ENCODE measurements at places on chromosomes 11 and 22.

GRCh38 chr22:36510966-36511881 is 4.4 kb upstream of the FOXRED2 start:
- DNase-seq: peak; percentile 84

- peak; percentile 47 for DNase-seq
These were observed 563 bp upstream of the PPIL2 start for GRCh38 chr22:21665047-21665851.

DNA sequence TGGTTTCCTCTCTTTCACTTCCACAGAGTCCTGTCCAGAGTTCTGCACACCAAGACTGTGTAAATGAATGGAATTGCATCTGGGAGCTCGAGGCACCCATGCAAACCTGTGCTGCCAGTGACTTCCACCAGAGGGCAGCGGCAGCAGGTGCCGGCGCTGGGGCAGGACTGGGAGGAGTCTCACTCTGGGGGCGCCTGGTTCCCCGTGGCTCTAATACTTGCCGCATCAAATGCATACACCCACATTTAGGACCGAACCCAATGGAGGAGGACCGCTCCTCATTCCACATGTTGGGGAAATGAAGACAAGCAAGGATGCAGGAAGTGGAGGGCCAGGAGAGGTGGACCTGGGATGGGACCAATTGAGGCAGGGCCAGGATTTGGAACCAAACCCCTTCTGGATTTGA is 1.1 kb upstream of the CD6 start:
- DNase-seq: peak; percentile 86

DNA sequence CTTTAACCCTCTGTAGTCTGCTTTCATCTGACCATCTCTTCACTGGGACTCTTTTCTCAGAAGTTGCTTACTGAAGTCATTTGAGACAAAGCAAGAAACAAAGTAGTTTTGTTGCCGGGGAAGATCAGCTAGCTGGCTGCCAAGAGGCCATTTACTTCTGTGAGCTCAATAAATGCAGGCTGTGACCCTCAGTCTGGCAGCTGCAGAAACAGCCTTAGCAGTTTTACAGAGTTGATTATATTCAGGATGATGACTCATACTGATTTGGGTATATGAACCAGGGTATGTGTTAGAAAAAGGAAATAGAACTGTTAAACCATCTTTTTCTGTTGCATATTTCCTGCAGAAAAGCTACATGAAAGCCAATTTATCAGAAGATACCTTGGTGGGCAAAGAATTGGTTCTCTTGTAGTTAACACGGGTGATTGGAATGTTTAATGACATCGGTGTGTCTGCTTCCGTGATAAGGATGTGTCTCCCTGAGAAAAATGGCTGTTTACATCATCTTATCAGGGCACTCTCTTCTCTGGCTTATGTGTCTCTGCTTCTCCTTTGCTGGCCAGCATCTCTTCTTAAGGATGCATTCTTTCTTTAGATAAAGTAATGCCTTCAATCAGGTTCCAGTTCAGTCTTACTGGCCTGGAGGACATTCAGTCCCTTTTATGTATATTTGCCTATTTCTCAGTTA is 18.5 kb downstream of the FIBIN start:
- DNase-seq: no peak

DNA sequence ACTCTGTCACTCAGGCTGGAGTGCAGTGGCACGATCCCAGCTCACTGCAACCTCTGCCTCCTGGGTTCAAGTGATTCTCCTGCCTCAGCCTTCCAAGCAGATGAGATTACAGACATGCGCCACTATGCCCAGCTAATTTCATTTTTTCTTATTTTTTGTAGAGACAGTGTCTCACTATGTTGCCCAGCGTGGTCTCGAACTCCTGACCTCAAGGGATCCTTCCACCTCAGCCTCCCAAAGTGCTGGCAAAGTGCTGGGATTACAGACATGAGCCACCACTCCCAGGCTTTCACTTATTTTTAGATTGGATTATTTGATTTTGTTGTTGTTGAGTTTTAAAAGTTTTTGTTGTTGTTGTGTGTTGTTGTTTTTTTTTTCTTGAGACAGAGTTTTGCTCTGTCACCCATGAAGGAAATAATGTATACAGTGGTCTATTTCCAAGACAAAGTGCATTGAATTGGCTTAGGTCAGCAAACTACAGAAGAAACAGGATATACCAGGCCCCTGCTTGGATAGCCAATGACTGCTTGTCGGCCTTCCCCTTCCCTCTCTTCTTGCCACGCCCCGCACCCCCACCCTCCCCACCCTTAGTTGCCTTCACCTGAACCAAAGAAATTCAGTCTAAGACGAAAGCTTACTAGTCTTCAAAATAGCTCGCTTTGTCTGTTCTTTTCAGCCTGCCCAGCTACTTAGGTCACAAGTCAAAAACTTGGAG is 91.8 kb upstream of the CLDN5 start:
- peak; percentile 70 for DNase-seq

DNA sequence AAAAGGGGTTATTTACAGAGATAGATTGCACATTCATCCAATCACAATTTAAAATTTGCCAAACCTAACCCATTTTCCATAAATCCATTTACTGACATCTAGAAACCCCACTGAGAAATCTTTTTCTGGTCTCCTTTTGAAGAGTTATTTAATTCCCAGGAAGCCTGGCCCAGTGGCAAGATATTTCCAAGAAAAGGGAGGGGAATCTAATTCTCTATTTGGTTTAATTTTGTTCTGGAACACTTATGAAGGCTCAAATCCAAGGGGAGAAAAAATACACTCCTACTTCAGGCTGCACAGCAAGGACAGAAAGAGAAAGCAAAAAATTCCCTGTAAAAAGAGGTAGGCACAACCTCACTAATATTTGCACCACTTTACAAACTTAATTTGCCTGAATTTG is 88.2 kb upstream of the LDLRAD3 start:
- no peak for DNase-seq

- DNase-seq: peak; percentile 48
These were observed 9.2 kb downstream of the LRRC32 start for GRCh38 chr11:76661306-76661751.

Data from H7 (cell line).